ENCODE measurements at places on chromosomes 5 and 9. TPM values are rescaled to one million over a fixed set of nuclear protein-coding genes. Genes with fewer than 3 reads are reported as not detected.

- H3K27me3 ChIP-seq = peaks cover 2% of the 10 kb centered on the region
- no peak overlapping the region for H3K4me3 ChIP-seq
- H3K4me1 ChIP-seq = peaks cover 7% of the 10 kb centered on the region
- no peak for DNase-seq
- H3K27ac ChIP-seq = no peak overlapping the region
These were observed 211.2 kb downstream of the GOLPH3 start for GRCh38 chr5:31962871-31963307.

DNA sequence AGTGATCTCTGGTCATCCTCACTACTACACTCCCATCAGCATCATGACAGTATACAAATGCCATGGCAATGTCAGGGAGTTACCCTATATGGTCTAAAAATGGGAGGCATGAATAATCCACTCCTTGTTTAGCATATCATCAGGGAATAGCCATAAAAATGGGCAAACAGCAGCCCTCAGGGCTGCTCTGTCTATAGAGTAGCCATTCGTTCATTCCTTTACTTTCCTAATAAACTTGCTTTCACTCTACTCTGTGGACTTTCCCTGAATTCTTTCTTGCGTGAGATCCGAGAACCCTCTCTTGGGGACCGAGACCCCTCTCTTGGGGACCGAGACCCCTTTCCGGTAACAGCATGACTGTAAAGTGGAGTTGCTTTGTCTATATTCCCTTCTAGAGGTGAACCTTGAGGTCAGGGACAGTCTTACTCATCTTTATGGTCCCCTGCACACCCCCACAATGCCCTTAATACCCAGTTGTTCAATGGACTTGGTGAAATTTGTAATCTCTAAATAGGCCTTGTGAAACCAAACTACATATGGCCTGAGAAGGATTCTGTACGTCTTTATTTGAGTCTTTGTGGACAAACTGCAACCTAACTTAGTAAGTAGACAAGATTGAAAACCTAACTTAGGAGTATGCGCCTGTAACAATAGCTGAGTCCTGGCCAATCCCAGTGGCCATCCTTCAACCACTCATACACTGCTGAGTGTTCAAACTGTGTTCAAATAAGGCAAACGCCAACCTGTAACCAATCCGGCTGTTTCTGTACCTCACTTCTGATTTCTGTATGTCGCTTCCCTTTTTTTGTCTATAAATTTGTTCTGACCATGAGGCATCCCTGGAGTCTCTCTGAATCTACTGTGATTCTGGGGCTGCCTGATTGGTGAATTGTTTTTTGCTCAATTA, 32.3 kb upstream of the UBTD2 start:
- no peak overlapping the region for H3K4me3 ChIP-seq
- H3K36me3 ChIP-seq = no peaks in the 10 kb centered on the region
- H3K27ac ChIP-seq = no peak overlapping the region
- H3K27me3 ChIP-seq = no peaks in the 10 kb centered on the region

- H3K4me1 ChIP-seq = no peaks in the 10 kb centered on the region
- no peak overlapping the region for H3K27ac ChIP-seq
- H3K27me3 ChIP-seq = no peaks in the 10 kb centered on the region
- no peak overlapping the region for H3K4me3 ChIP-seq
These were observed 20.7 kb upstream of the SHOC1 start for GRCh38 chr9:111815285-111816070.

DNA sequence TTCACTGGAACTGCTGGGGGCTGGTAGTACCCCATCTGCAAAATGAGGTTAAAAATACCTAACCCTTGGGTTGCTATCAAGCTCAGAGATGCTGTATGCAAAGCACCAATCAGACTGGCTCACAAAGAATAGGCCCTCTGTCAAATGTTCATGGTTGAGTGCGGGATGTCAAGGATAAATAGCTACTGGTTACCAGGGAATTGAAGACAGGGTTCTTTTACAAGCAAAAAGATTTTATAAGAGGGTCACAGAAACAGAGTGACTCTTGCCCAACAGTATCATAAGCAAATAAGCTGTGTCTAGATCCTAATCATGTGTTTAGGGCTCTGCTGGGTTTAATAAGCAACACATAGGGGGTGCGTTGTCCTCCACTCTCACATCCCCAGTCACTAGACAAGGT, 11.9 kb downstream of the SYK start:
- H3K27ac ChIP-seq = no peak overlapping the region
- no peak overlapping the region for H3K4me3 ChIP-seq
- no peaks in the 10 kb centered on the region for H3K36me3 ChIP-seq
- DNase-seq = no peak
- H3K4me1 ChIP-seq = peaks cover 15% of the 10 kb centered on the region
- H3K27me3 ChIP-seq = no peaks in the 10 kb centered on the region

GRCh38 chr5:68116408-68116807, 99.1 kb upstream of the PIK3R1 start:
- H3K27ac ChIP-seq = no peak overlapping the region
- DNase-seq = no peak
- no peaks in the 10 kb centered on the region for H3K4me1 ChIP-seq
- H3K27me3 ChIP-seq = peaks cover 2% of the 10 kb centered on the region
- H3K36me3 ChIP-seq = no peaks in the 10 kb centered on the region

DNA sequence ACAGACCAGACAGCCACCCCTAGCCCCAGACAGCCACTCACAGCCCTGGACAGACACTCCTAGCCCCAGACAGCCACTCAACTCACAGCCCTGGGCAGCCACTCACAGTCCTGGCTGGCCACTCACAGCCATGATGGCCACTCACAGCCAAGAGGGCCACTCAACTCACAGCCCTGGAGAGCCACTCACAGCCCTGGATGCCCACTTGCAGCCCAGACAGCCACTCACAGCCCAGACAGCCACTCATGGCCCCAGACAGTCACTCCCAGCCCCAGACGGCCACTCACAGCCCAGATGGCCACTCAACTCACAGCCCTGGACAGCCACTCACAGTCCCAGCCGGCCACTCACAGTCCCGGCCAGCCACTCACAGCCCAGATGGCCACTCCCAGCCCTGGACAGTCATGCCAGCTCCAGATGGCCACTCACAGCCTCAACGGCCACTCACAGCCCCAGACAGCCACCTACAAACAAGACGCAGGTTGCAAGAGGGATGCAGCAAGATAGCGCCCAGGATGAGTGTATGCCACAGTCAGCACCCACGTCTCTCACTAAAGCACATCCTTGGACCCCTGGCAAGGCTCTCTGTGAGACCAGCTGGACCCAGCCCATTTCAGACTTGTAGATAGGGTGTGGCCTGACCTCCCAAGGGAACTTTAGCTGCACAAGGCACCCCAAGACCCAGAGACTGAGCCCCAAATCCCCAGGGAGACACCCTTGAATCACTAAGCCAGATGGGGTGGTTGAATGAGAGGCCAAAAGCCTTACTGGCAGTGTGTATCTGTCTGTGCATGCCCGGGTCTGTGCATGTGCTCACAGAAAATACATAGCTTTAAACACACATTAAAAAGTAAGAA, 22.4 kb downstream of the ZDHHC11B start:
- peak overlapping the region; percentile 62 for H3K4me3 ChIP-seq
- peaks cover 16% of the 10 kb centered on the region for H3K27me3 ChIP-seq
- peaks cover 25% of the 10 kb centered on the region for H3K36me3 ChIP-seq

DNA sequence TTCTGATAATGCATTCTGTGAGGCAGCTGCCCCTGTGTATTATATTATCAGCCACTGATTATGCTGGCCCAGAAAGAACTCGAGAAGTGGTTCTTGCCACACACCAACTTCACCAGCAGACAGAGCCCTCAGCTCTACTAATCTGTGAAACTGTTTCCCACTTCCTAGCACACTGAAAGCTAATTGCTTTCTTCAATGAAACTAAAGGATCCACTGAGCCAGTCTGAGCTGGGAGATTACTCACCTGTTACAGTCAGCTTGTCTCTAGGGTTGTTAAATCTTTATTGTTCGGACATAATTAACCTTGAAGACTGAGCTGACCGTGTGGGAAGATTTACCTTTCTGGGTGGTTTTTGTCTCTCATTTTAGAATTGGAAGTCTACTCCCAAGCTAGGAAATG, 263.2 kb downstream of the KCTD16 start:
- no peaks in the 10 kb centered on the region for H3K36me3 ChIP-seq
- peaks cover 18% of the 10 kb centered on the region for H3K4me1 ChIP-seq
- peaks cover 2% of the 10 kb centered on the region for H3K27me3 ChIP-seq
- DNase-seq = no peak
- no peak overlapping the region for H3K27ac ChIP-seq

- no peak overlapping the region for H3K27ac ChIP-seq
- H3K4me1 ChIP-seq = no peaks in the 10 kb centered on the region
- H3K36me3 ChIP-seq = no peaks in the 10 kb centered on the region
- H3K27me3 ChIP-seq = no peaks in the 10 kb centered on the region
- DNase-seq = no peak
These were observed 230.9 kb downstream of the PIK3R1 start for GRCh38 chr5:68446487-68446894.

DNA sequence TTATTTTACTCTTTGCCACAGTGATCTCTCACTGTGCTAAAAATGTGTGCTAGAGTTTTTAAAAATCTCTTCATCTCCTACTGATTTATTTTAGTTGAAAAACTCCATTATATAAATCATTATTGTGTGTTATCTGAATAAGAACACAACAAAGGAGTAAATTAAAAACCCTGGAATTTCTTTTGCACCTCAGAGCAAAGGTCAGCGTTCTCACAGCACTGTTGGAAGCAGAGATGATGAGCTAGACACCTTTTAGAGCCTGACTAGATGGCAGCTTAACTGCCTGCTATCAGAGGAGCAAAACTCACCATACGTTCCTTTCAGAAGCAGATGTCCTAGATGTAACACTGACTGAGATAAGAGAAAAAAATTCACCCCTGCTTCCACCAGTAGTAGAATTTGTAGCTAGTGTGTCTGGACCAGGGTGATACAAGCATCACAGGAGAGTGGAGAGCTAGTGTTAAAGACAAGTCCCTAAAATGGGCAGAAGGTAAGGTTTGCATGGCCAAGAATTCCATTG, 147.1 kb downstream of the ENTREP1 start:
- H3K27ac ChIP-seq = no peak overlapping the region
- H3K4me3 ChIP-seq = no peak overlapping the region
- peaks cover 5% of the 10 kb centered on the region for H3K36me3 ChIP-seq
- DNase-seq = no peak
- H3K4me1 ChIP-seq = peaks cover 12% of the 10 kb centered on the region

- H3K27ac ChIP-seq = no peak overlapping the region
- no peaks in the 10 kb centered on the region for H3K36me3 ChIP-seq
- no peak overlapping the region for H3K4me3 ChIP-seq
- H3K27me3 ChIP-seq = no peaks in the 10 kb centered on the region
- no peak for DNase-seq
These were observed 7.9 kb downstream of the IGIP start for GRCh38 chr5:140133514-140134167.

- peaks cover 32% of the 10 kb centered on the region for H3K4me1 ChIP-seq
- no peak overlapping the region for H3K4me3 ChIP-seq
- no peak overlapping the region for H3K27ac ChIP-seq
- no peak for DNase-seq
- H3K36me3 ChIP-seq = peaks cover 3% of the 10 kb centered on the region
These were observed 100.4 kb downstream of the RALGPS1 start for GRCh38 chr9:127014910-127015540.

DNA sequence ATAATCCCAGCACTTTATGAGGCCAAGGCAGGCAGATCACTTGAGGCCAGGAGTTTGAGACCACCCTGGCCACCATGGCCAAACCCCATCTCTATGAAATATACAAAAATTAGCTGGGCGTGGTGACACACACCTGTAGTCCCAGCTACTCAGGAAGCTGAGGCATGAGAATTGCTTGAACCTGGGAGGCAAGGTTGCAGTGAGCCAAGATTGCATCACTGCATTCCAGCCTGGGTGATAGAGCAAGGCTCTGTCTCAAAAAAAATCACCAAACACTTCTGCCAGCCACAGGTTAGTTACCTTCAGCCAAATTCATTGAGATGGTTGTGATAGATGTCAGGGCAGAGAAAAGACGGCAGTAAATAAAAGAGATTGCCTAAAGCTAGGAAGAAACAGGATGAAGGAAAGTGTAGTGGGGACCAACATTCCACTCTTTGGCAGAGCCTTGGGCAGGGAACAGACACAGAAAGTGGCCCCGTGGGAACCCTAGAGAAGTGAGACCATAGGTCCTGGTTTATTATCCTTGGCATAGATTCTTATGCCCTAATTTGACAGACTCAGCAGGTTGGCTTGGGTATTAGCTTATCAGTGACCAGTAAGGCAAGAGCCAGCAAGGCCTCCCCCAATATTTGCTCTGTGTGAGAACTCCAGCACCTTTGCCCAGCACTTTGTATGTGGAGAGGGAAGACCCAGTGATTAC, 5.5 kb upstream of the CEP120 start:
- no peak overlapping the region for H3K4me3 ChIP-seq
- H3K27ac ChIP-seq = no peak overlapping the region
- peaks cover 4% of the 10 kb centered on the region for H3K36me3 ChIP-seq
- peaks cover 21% of the 10 kb centered on the region for H3K4me1 ChIP-seq
- peaks cover 5% of the 10 kb centered on the region for H3K27me3 ChIP-seq
- no peak for DNase-seq

- H3K4me1 ChIP-seq = no peaks in the 10 kb centered on the region
- H3K27me3 ChIP-seq = peaks cover 5% of the 10 kb centered on the region
- no peak for DNase-seq
- no peaks in the 10 kb centered on the region for H3K36me3 ChIP-seq
These were observed 51.4 kb upstream of the GRHPR start for GRCh38 chr9:37370968-37371563.

DNA sequence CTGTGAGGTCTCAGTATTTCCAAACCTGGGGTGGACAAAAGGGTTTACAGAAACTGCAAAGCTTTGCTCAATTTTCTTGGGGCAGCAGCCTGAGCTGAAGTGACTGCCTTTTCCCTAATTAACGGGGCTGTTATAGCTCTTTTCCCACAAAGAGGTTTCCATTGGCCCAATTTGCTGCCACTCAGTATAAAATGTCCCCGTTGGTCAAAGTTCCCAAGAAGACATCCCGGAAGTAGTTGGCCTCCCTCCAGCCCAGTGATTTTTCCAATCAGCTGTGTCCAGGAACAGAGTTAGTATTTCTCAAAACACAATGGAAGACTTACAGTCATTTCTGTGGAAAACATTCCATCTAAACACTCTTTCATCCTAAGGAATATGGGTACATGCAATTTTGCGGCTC, 643.6 kb downstream of the ACTL7B start:
- H3K4me1 ChIP-seq = no peaks in the 10 kb centered on the region
- DNase-seq = no peak
- no peaks in the 10 kb centered on the region for H3K27me3 ChIP-seq
- no peak overlapping the region for H3K27ac ChIP-seq

DNA sequence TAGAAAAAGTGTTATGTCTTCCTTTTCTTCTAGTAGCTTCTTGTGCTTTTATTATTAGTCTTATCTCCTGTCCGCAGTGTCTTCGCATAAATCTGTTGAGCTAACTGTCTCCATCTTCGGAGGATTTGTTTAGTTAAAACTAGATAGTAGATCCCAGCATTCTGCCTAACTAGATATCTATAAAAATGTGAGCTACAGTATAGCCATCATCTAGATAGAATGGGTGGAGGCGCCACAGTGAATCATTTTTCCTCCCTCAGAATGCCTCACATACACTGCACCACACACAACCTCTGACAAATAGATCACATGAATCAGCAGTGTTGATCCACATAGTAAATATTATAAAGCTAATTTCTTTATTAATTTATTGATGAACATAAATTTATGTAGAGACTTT, 220.3 kb upstream of the GAS1 start:
- no peak overlapping the region for H3K27ac ChIP-seq
- no peak for DNase-seq
- peaks cover 4% of the 10 kb centered on the region for H3K4me1 ChIP-seq
- H3K36me3 ChIP-seq = no peaks in the 10 kb centered on the region

The SLC24A2 gene
- total RNA-seq = 5.1 TPM

The SEMA5A gene
- total RNA-seq = 0.51 TPM

The DYNC2I2 gene
- 15.0 TPM for total RNA-seq

The OR13C5 gene
- total RNA-seq = not detected

The RRAGA gene
- total RNA-seq = 71.8 TPM

The ADGRD2 gene
- not detected for total RNA-seq

The KCTD16 gene
- total RNA-seq = 16.9 TPM

The CXXC5 gene
- total RNA-seq = 130 TPM

The LOX gene
- total RNA-seq = 0.27 TPM

The GTF3C5 gene
- total RNA-seq = 95.2 TPM

The F2RL1 gene
- 0.42 TPM for total RNA-seq

The IL3 gene
- not detected for total RNA-seq
